ENCODE measurements at places on chromosomes 6 and 20. TPM values are rescaled to one million over a fixed set of nuclear protein-coding genes. Genes with fewer than 3 reads are reported as not detected.

FAM50B gene
- 0.37 TPM for total RNA-seq

ARMC2 gene
- total RNA-seq, result 7.6 TPM

TSPO2 gene
- not detected for total RNA-seq

VGLL2 gene
- total RNA-seq, result not detected

GRCh38 chr6:128655978-128656498 is 135.6 kb upstream of the PTPRK start:
- H3K27me3 ChIP-seq, result no peaks in the 10 kb centered on the region
- DNase-seq, result no peak
- peak overlapping the region; percentile 36 for H3K27ac ChIP-seq
- no peaks in the 10 kb centered on the region for H3K36me3 ChIP-seq

GRCh38 chr20:3103369-3104032 is 19.0 kb upstream of the AVP start:
- no peak overlapping the region for H3K27ac ChIP-seq
- H3K27me3 ChIP-seq, result no peaks in the 10 kb centered on the region
- no peaks in the 10 kb centered on the region for H3K4me1 ChIP-seq
- peaks cover 3% of the 10 kb centered on the region for H3K36me3 ChIP-seq
- no peak for DNase-seq
- no peak overlapping the region for H3K4me3 ChIP-seq

- no peaks in the 10 kb centered on the region for H3K36me3 ChIP-seq
- no peak overlapping the region for H3K27ac ChIP-seq
- no peaks in the 10 kb centered on the region for H3K4me1 ChIP-seq
- peaks cover 26% of the 10 kb centered on the region for H3K27me3 ChIP-seq
- no peak overlapping the region for H3K4me3 ChIP-seq
Observed at GRCh38 chr6:49607391-49607982, 29.2 kb downstream of the RHAG start.

- no peak overlapping the region for H3K27ac ChIP-seq
- no peak for DNase-seq
- H3K27me3 ChIP-seq, result no peaks in the 10 kb centered on the region
- H3K4me3 ChIP-seq, result no peak overlapping the region
- H3K36me3 ChIP-seq, result peaks cover 19% of the 10 kb centered on the region
Observed at GRCh38 chr6:42021847-42022754, 28.2 kb upstream of the TAF8 start.

GRCh38 chr6:7119272-7119801 is 11.6 kb downstream of the RREB1 start:
- no peak overlapping the region for H3K4me3 ChIP-seq
- peaks cover 9% of the 10 kb centered on the region for H3K36me3 ChIP-seq
- peaks cover 22% of the 10 kb centered on the region for H3K4me1 ChIP-seq
- no peak for DNase-seq
- H3K27ac ChIP-seq, result no peak overlapping the region
- no peaks in the 10 kb centered on the region for H3K27me3 ChIP-seq

GRCh38 chr6:2765896-2766766 is 938 bp downstream of the WRNIP1 start:
- H3K4me1 ChIP-seq, result peaks cover 50% of the 10 kb centered on the region
- H3K4me3 ChIP-seq, result peak overlapping the region; percentile 84
- H3K27me3 ChIP-seq, result no peaks in the 10 kb centered on the region
- H3K36me3 ChIP-seq, result peaks cover 6% of the 10 kb centered on the region
- no peak for DNase-seq
